ENCODE measurements at places on chromosomes 2 and 18.

- DNase-seq: no peak
These were observed 121.1 kb upstream of the ACAA2 start for GRCh38 chr18:49934457-49934856.

DNA sequence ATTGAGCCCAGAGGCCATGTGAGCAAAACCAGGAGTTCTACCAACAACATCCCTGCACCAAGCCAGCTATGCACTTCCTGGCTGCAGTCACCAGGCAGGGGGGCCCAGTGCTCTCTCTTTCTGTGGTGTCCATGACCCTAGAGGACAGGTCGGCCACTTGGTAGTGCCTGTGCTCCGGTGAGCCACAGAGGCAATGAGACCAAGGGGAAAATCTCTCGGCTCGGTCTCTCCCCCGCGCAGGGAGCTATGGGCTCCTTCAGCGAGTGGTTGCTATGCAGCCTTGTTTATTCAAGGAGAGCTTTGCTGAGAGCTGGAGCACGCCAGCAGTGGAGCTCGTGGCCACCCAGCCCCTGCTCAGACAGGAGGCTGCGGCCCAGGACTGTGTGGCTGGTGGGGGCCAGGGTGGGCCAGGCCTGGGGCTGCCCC is at the start of gene TOGARAM2:
TSS of gene TOGARAM2 (plus strand) at position 283 of the 426 bp plus-strand sequence. CDS start 13,537 bp downstream, outside the sequence.
- DNase-seq: no peak

GRCh38 chr2:16124881-16125613 is 184.7 kb downstream of the MYCN start:
- DNase-seq: no peak

GRCh38 chr2:206198677-206199076 is 39.0 kb downstream of the EEF1B2 start:
- no peak for DNase-seq

- no peak for DNase-seq
These were observed 40.5 kb downstream of the ST8SIA5 start for GRCh38 chr18:46716336-46716735.

GRCh38 chr2:68371138-68371537 is 6.1 kb downstream of the PLEK start:
- DNase-seq: no peak

GRCh38 chr2:128640845-128641360 is 322.2 kb upstream of the HS6ST1 start:
- no peak for DNase-seq

DNA sequence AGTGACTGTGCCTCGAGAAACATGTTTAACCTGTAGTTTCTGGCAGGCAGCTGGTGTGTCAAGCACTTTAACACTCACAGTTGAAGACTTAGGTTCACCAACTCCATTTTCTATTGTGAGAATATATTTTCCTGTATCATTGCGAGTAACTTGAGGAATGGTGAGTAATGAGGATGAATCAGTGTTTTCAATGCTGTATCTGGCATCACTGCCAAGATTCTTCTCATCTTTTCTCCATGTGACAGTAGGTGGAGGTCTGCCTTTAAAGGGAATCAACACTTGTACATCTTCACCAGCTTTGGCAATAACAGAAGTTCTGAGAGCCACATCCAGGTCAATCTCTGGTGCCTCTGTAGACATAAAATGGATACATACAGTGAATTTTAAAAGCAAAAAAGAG is 72.8 kb downstream of the PLEKHA3 start:
- DNase-seq: no peak
